ENCODE measurements at places on chromosomes 3 and 15.

DNA sequence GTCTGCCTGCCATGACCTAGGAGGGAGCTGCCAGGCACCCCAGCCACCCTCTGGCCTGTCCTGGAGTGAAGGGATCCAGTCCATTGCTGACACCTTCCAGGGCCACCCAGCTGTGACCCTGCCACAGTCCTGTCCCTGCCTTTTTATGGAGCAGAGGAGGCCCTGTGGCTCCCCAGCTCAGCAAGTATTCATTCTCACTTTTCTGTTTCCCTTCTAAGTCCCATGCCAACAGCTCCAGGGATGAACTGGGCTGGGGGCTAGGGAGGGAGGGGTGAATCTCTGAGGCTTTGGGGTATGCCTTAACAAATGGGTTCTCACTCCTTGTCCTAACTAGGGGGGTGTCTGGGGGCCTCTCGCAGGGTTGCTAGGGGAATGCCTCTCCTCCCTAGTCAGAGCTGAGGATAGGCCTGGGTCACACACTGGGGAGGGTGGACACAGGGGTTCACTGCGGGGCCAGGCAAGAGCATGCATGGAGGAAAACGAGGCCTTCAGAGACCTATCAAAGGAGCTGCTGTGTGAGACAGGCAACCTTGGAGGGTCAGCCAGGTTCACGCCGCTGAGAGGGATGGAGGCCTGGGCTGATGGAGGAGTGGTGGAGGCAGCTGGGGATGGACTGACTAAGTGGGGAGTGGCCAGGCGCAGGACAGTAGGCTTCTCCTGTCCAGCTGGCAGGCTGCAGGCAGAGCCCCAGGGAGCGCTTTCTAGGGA, 31.8 kb downstream of the EPHB3 start:
- no peak for DNase-seq

DNA sequence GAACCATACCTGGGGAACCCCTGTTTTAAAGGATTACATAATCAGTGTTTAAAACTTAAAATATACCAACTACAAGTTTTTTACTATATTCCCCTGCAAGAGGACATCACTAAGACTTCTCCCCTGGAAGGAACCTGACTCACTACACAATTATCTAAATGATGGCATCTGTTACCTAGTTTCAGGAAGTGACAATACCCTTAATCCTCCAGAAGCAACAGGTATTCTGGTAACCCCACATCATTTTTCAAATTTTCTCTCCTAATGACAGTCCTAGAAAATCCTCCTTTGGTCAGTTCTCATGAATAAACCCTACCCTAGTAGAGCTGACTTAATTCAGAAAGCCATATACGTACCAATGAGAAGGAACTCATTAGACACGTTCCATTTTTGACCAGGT, 78.4 kb downstream of the RFX7 start:
- no peak for DNase-seq

- DNase-seq: no peak
Observed at GRCh38 chr3:125401402-125401801, 26.3 kb upstream of the ZNF148 start.

- DNase-seq: no peak
Observed at GRCh38 chr3:52237657-52238172, 1.2 kb downstream of the TWF2 start.

DNA sequence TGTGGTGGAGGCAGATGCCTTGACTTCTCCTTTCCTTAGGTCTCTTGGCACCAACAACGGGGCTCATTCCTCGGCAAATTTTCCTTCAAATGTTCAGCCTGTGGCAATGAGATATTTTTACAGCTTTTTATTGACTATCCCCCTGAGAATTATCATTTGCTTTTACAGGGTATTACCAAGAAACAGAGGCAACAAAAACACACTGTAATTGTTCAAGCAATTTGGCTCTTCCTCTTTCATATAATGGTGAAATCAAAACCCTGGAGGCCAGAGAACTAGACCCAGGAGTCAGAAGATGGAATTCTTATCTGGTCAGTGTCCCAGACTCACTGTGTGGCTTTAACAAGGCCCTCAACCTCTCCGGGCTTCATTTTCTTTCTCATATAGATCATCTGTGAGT, 40.1 kb downstream of the TRIM42 start:
- no peak for DNase-seq

GRCh38 chr3:187445356-187445755, 77.2 kb downstream of the RTP4 start:
- DNase-seq: no peak

- DNase-seq: no peak
Observed at GRCh38 chr15:35394416-35394815, 151.5 kb downstream of the DPH6 start.

DNA sequence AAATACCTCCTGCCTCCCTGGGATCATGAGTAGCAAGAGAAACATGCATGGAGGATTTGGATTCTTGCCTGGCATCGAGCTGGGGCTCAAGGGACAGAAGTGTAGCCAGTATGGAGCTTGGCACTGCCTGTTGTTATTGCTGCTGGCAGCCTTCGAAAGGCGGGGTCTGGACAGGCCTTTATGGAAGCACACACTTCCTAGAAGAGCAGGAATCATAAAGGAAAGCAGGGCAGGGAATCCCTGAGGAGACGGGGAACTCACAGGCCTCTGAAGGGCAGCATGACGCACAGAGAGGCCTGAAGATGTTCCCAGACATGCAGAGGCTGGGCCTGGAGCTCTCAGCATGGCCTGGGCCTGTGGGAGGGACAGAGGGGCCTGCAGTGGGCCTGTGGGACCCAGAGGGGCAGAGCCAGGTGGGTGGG, 18.6 kb upstream of the SLC41A3 start:
- no peak for DNase-seq

GRCh38 chr15:80789796-80790195, 10.6 kb downstream of the CEMIP start:
- DNase-seq: no peak

DNA sequence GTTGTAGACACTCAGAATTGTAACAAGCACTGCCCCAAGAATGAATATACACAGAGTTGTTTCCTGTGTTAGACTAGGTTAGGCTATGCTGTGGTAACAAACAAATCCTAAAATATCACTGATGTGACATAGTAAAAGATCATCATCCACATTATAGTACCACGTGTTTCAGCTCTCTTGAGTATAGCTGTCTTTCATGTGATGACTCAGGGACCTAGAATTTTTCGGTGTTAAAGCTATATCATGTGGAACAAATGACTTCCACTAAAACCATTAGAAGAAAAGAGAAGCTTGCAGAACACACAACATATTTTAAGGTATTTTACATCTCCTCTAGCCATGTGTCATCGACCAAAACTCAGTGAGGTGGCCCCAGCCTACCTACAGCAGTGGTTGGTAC, 307.9 kb upstream of the RBMS3 start:
- no peak for DNase-seq

DNA sequence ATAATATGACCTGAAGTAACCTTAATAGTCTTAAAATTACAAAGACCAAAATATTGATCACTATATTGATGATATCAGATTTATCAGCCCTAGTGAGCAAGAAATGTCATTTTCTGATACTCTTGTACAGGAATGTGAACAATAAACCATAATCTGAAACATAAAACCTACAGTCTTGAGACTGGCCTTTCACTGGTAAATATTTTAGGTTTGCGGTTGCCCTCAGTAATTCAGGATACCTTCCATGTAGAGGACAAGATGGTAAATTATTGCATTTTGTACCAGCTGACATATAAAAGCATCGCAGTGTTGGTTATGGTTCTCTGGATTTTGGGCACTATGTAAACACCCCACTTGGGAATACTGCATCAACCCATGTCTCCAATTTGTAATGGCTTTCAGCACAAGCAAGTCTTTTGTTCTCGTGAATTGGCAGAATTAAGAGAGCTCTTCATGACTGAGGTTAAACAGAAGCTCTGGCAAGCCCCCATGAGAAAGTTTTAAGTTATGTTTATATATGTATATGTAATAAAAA, 128.5 kb downstream of the LMLN start:
- no peak for DNase-seq

DNA sequence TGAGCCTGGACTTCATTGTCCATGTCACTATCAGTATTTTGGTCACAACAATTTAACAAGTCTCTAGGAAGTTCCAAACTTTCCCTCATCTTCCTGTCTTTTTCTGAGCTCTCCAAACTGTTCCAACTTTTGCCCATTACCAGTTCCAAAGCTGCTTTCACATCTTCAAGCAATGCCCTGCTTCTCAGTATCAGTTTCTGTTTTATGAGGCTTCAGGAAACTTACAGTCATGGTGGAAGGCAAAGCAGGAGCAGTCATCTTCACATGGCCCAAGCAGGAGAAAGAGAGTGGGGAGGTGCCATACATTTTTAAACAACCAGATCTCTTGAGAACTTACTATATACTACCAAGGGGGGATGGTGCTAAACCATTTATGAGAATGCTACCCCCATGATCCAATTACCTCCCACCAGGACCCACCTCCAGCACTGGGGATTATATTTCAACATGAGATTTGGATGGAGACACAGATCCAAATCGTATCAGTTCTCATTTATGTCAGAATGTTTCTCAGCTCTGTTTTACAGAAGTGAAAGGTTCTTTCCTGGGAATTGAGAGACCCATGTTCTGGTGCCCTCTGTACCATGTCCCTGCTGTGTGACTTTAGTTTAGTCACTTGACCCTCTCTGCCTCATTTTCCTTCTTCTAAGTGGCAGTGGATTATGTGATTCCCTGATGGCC, 169.7 kb downstream of the PLCL2 start:
- no peak for DNase-seq

DNA sequence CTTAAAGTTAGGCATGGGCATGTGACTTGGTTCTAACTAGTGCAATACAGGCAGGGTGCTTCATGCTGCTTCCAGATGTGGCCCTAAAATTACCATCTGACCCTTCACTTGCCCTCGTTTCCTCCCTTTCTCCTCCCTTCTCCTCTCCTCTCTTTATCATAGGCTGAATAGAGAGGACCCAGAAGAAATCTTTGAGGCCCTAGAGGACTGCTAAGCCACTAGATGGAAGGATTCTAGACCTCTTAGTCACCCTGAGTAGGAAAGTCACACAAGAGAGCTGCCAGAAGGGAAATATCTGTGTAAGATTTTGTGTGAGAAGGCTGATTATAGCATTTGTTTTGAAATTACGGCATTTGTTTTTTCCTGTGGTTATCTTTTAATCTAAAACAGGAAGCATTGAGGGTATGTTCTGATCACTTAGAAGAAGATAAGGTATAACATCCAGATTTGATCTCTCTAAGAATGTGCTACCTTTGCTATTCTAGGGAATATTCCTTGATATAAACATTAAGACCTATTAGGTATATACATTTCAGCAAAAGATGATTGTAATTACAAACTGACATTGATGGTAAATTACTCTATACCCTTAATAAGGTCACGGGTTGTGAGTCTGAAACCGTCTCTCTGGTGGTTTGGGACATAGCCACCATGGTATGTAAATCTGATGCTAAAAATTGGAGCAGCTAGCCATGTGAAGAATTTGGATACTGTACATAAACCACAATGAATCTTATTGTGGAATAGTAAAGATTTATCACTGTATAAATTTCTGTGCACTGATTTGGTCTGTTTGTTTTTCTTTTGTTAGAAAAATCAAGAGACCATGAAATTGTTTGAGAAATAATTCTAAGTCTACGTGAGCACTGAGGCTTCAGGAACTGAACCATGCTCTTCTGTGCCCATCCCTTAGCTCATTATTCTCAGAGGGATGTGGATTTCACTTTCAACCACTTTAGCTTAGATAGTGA, 84.1 kb downstream of the TP63 start:
- no peak for DNase-seq

GRCh38 chr3:194117104-194117845, 18.7 kb upstream of the HES1 start:
- no peak for DNase-seq

DNA sequence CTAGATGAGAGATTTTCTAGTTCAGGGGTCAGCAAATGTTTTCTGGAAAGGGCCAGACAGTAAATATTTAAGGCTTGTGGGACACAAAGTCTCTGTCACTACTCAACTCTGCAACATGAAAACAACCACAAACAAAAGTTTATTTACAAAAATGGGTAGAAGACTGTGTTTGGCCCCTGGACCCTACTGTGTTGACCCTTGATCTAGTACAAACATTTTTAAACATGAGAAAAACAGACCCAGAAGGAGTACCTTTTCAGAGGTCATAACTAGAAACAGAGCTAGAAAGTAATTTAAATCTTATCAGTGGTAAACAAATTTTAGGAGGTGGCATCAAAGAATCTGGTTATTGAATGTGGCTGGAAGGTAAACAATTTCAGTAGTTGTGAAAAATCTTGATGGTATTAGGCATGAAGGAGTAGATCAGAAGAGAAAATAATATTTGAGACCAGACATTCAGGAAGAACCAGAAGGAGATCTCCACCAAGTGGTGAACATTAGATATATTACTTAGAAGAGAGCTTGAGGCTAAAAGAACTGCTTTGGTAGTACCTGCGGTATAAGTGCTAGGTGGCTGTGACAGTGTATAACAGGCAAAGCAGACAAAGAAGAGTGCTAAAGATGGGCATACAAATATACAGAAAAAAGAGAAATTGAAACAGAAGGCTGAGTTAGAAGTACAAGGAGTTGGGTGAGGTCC, 101.7 kb downstream of the NR1I2 start:
- no peak for DNase-seq

DNA sequence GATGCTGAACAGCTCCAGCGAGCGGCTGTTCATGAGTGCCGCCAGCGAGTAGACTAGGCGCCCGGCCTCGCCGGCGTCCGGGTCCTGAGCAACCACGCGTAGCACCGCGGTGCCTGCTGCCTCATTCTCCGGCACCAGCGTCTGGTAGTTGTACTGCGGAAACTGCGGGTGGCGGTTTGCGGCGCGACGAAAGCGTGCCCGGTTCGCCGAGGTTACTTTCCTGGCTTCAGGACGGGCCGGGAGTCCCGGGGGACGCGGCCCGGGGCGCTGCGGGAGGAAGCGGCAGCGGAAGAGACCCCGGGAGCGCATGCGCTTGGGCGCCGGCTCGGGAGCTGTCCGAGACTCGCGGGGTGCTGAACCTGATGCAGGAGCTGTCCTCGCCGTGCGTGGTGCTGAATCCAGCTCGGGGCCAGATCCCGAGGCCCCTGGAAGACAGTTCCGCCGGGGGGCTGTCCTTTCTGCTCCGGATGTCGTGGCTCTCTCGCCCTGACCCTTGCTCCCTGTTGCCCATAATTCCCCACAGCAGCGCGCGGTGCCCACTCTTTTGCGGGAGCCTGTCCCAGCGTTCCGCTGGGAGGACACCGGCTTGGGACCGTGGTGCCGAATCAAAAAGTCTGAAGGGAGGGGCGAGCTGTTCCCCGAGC, 1.1 kb downstream of the CELSR3 start:
- peak; percentile 57 for DNase-seq

DNA sequence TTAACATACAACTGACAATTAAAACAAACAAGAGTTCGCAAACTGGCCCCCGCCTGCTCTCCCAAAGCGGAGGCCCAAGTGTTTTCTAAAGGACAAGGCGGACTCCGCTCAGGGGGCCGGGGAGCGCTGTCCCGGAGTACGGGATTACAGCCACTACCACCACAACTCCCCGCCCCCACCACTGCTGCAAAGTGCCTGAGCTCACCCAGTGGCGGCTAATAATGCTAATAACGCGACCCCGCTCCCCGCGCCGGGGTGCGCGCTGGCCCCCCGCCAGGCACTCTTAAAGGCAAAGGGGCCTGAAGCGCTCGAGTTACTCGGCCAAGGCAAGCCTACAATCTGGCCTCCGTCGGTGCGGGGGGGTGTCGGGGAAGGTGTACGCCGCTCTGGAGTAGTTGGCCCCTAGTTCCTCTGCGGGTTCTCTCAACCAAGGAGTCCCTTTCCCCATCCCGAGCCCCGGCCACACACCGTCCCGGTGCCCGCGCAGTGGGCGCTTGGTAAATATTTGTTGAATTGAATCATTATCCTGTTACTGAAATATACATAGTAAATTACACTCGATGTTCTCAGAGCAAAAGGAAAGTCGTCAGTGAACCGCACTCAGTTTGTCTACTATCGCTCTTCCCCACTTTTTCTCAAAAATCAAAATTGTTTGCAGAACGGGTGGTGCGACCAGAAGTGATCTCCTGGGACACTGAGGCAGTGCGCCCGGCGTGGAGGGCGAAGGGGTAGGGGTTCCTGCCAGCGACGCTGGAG, 827 bp downstream of the WNT5A start:
- DNase-seq: no peak
